AG08396 (cell line): ENCODE measurements at places on chromosomes 2 and 18.
A peak's percentile ranks its signal among the peaks of the same experiment; 100 is the strongest.

DNA sequence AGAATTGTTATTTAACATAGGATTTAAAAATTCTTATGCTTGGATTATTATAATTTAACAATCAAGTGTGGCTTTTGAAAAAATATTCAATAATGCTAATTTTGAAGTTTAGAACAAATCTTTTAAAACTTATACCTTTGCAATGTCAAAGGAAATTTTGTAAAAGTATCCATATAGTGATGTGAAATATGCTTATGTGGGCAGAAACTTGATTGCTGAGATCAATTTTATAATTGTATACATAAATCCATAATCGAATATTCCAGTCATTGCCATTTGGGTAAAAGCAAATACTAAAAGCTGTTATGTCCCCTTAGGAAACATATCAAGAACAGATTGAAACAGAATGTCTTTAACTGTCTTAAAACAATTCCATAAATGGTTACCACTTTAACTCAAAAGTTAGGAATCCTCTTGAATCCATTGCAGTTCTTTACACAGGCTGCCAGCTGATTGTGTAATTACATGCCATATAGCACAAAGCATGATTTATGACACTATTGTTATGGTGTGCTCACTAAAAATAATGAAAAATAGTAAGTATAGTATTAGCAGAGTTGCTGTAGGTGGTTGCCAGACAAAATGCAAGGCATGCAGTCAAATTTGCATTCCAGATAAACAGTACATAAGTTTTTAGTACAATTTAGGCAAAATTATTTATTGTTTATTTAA, 24.2 kb downstream of the PLCL1 start:
- no peak for DNase-seq

DNA sequence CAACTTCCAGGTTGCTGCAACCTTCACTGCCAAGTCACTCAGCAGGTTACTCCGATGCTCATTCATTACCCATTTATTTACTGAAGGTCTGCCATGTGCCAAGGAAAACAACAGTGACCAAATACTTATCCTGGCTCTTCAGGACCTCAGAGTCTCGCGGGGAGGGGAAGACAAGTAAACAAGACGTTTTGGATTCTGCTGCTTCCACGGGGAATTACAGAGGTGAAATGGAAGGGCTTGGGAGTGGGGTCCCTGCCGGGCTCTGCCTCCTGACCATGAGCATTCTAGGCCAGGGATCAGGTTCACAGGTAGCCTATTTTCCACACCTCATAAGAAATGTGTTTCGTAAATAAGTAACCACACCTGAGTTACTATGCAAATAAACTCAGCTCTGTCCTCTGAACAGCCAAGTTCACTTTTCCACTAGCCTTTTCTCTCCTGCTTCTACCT, 68.1 kb downstream of the CLHC1 start:
- DNase-seq = no peak

- DNase-seq = no peak
Measured at GRCh38 chr2:159098921-159099411, 130.5 kb downstream of the TANC1 start.

GRCh38 chr2:170744248-170745002, 25.8 kb upstream of the ERICH2 start:
- no peak for DNase-seq

- DNase-seq = no peak
Measured at GRCh38 chr2:159605441-159606178, 10.7 kb downstream of the BAZ2B start.

- DNase-seq = no peak
Measured at GRCh38 chr2:130884013-130884412, 47.3 kb downstream of the ARHGEF4 start.

GRCh38 chr2:168830958-168831357, 28.5 kb downstream of the NOSTRIN start:
- no peak for DNase-seq

DNA sequence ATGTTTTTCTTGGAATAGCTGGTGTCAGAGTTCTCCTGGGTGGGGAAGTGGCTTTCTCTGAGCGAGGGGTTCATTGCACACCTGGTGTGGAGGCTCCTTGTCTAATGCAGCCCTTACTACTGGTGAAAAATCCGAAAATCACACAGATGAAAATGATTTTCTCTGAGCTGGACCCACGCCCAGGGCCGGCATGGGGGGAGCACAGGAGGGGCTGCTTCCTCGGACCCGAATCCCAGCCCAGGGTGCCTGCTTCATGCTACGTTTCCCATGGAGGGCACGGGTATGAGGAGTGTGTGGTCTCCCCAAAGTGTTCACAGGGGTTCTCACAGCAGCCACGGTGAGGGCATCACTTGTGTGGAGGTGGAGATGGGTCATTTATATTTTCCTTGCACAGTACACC, 288.0 kb upstream of the HDAC4 start:
- DNase-seq = no peak

DNA sequence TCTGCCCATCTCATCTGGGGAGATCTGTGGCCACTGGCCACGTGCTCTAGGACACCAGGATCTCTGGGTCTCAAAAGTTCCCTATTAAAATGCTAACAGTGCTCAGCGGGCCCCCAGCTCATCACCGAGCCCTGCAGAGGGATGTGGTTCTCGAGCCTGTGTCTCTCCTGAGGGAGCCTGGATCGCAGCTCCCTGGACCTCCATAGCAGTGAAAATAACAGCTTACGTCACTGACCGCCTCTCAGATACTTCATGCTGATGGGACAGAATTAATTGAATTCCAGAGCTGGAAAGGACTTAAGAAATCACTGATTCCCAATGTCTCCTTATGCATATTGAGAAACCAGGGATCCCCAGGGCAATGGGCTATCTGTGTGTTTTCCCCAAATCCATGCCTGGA, 90.0 kb downstream of the GALR1 start:
- DNase-seq = no peak

GRCh38 chr2:219507581-219508443, 6.5 kb upstream of the ASIC4 start:
- no peak for DNase-seq

DNA sequence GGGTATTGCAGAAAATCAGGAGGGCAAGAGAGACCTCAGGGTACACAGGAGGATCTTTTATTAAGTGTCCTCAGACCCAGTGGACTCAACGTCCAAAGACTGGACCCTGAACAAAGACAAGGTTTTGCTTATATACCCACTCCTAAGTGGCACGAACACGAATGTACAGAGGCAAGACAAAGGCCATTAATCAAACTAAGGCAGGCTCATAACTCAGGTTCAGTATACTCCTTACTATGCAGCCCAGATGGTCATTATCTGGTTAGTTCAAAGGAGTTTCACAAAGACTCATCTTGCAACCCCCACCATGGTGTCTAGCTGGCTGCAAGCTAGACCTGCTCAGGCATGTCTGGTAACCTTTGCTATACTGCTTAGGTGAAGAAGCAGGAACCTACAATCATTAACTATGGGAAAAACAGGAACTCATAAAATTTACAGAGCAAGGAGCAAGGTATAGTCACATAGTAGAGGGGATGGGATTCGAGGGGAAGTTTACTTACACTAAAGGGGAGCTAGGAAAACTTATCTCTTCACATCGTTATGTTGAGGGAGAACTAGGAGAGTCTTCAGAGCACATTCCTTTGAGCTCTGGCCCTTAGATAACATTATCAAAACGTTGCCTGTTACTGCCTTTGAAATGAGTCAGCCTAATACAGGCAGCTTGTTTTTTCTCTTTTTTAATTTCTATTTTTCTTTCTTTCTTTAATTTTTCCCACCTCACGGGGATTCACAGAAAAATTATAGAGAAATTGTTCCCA, 33.9 kb downstream of the SLC4A3 start:
- no peak for DNase-seq

GRCh38 chr2:164114937-164115336, 379.1 kb upstream of the FIGN start:
- DNase-seq = no peak

GRCh38 chr2:235300368-235301201, 193.3 kb upstream of the AGAP1 start:
- DNase-seq = peak; percentile 62

DNA sequence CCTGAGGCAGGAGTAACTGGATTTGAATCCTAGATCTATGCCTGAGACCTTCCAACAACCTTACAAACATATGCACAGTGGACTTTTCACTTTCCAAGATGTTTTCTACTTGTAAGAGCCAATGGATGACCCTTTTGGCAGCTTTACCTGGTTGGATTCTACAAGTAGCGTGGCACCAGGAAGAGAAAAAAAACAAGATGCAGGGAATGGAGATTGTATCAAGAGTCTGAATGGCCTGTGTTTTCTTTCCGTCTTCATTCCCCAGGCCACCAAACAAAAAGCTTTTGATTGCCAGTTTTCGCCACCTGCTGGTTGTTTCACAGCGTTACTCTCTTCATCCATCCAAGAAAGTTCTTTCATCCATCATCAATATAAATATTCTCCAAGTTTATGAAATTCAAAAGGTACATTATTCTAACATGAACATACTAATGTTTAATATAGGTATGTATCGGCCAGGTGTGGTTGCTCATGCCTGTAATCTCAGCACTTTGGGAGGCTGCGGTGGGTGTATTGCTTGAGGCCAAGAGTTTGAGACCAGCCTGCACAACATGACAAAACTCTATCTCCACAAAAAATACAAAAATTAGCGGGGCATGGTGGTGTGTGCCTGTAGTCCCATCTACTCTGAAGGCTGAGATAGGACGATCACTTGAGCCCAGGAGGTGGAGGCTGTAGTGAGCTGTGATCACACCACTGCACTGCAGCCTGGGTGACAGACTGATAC, 3.5 kb upstream of the BCL2 start:
- peak; percentile 70 for DNase-seq

DNA sequence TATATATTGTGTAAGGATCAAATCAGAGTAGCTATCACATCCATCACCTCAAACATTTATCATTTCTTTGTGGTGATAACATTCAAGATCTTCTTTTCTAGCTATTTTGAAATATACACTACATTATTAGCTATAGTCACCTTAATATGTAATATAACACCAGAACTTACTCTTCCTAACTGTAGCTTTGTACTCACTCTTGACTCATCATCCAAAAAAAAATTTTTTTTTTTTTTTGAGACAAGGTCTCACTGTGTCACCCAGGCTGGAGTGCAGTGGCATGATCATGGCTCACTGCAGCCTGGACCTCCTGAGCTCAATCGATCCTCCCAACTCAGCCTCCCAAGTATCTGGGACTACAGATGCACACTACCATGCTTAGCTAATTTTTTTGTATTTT, 153.3 kb downstream of the EML6 start:
- no peak for DNase-seq

- DNase-seq = no peak
Measured at GRCh38 chr2:132789066-132789465, 119.1 kb upstream of the LYPD1 start.

- DNase-seq = peak; percentile 66
Measured at GRCh38 chr2:43075811-43076585, 150.4 kb downstream of the ZFP36L2 start.

- DNase-seq = no peak
Measured at GRCh38 chr2:98026927-98027522, 31.3 kb upstream of the TMEM131 start.

DNA sequence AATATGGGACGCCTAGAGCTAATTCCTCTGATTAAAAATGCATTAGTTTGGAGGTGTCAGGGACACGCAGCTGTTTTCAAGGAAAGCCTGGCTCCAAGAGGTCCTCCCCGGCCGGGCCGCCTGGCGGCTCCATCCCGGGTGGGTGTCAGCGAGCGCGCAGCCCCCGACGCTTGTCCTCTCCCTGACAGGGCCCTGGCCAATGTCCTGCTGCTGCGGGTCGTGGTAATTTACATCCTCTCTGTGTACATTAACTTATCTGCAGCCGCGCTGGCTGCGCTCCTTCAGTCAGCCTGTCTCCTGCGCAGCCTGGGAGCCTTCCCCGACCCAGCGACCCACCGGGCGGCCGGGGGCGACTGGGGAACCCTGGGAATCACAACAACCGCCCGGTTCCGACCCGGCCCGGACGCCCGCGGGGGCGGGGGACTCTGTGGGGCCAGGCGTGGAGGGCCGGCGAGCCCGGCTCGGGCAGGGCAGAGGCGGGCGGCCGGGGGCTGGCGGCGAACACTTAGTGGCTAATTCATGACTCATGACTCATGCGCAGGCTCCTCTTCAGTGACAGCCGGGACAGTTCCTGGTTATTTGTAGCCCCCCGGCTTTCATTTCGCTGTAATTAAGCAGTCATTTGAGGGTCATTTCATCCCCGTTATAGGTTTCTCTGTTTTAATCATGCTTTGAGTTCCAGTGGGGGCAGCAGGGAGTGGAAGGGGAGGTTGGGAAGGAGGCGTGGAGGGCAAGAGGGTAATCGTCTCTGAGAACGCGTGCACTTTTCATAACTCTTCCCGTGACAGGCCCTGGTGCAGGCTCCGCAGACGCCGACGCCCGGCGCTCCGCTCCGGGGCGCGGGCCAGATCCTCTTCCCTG, 141.9 kb upstream of the CTAGE1 start:
- DNase-seq = peak; percentile 72

DNA sequence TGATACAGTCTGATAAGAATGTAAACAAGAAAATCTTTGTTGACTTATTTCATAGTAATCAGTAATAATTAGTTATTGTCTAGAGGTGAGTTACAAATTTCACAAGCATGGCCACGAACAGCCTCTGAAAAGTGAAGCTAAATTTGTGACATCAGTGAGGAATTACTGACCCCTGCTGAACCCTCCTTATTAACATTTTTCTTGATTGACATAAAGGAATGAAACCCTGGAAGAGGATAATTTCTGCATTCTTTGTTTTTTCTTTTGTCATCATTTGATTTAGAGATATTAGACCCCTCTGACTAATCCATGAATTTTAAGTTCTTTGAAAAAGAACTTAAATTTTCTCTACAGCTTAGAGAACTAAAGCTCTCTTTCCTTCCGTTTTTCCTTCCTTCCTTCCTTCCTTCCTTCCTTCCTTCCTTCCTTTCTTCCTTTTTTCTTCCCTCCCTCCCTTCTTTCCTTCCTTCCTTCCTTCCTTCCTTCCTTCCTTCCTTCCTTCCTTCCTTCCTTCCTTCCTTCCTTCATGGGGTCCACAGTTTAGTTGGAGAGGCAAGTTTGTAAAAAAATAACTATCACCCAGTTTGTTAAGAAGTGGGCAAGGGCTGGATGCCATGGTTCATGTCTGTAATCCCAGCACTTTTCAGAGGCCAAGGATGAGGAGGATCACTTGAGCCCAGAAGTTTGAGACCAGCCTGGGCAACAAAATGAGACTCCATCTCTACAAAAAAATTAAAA, 387.0 kb downstream of the MTX2 start:
- no peak for DNase-seq

GRCh38 chr2:69917852-69918251, 2.9 kb downstream of the MXD1 start:
- peak; percentile 68 for DNase-seq

DNA sequence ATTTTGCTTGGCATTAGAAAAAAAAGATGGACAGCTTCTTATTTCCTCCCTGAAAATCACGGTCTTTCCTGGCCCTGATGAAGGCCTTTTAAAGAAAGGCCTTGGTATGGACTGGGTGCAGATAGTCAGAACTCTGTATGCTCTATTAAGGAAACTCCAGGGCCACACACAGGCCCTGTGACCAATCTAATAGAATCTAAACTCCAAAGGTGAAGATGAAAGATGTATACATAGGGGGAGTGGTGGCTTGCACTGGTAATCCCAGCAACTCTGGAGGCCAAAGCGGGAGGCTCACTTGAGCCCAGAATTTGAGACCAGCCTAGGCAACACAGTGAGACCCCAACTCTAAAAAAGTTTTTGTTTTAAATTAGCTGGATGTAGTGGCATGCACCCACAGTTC, 37.3 kb downstream of the OXER1 start:
- no peak for DNase-seq

- no peak for DNase-seq
Measured at GRCh38 chr2:72750977-72751639, 74.7 kb downstream of the EXOC6B start.

- DNase-seq = peak; percentile 63
Measured at GRCh38 chr2:37916512-37917082, 8.5 kb upstream of the RMDN2 start.

- DNase-seq = no peak
Measured at GRCh38 chr18:47274961-47275360, 23.5 kb upstream of the SKOR2 start.

- no peak for DNase-seq
Measured at GRCh38 chr2:237569896-237570295, 3.5 kb downstream of the PRLH start.
